ENCODE measurements at places on chromosomes 6 and 20.

DNA sequence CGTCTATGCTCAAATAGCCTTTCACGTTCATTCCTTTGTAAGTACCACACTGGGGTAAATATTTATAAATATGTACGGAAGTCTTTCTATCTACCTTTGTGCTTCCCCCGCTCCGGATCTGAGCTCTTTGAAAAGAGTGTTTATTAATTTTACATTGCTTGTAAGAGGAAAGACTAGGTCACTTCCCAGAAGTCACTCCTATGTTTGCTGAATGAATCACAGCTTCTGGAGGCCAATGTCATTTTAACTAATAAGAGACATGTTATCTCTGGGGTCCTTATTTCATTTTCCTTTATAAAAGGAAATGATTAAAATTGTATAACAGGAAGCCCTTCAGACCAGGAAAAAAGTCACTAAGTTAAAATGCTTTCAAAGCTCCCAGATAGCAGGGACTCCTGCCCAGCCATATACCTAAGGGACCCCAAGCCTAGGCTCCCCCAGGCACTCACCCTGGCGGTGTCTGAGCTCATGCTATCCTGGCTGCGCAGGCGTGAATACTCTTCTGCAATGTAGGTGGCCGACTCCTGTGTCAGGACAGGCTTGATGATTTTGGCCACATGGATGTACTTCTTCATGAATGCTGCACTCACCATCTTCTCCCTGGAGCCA is 12.6 kb downstream of the MCM3 start:
- DNase-seq: no peak

GRCh38 chr6:163564534-163564933 is 150.0 kb downstream of the QKI start:
- no peak for DNase-seq

DNA sequence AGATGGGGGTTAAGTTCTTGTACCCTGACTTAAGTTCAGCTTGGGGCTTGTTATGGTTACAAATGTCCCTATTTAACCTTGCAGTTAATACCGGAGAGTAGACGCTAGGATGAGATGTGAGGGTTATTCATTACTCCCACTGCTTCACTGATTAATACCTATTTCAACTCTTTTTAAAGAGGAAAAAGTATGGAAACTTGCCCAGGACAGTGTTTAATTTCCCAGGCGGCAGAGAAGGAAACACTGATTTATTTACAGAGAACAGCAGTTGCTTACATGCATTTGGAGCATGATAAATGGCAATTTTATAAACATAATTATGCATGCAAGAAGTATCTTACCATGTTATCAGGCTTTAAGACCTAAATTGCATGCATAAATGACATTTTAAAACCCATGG is 137.7 kb downstream of the RCAN2 start:
- no peak for DNase-seq

- DNase-seq: peak; percentile 1
Measured at GRCh38 chr6:120405947-120406346, 928.3 kb downstream of the TBC1D32 start.

GRCh38 chr6:143107911-143108761 is 47.4 kb downstream of the AIG1 start:
- no peak for DNase-seq

DNA sequence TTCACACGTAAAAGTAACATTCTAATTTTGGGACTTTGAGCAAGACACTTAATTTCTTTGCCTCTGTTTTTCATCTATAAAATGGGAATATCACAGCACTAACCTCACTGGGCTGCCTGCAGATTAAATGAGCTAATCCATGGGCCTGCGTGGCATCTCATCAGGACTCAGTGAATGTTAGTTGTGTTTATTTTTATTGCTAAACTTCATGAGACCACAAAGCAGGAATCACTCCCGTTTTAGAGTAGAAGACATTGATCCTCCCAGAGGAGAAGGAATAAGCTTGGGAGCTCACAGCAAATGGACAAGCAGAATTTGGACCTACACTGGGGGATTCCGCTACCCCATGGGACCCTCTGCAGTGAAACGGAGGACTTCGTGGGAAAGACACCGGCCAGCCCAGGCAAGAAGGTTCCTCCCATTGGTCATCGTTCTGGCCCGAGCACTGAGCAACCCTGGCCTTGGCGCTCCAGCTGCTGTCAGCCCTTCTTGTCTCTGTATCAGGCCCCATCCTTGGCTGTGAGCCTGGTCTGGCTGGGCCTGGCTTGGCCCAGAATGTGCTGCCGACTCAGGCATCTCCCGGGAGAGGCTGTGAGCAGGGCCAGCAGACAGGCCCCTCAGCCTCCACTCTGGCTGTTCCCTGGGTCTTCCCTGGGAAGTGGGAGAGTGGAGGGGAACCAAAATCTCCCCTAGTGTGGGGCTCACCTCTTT is 79.8 kb downstream of the NFATC2 start:
- DNase-seq: no peak

DNA sequence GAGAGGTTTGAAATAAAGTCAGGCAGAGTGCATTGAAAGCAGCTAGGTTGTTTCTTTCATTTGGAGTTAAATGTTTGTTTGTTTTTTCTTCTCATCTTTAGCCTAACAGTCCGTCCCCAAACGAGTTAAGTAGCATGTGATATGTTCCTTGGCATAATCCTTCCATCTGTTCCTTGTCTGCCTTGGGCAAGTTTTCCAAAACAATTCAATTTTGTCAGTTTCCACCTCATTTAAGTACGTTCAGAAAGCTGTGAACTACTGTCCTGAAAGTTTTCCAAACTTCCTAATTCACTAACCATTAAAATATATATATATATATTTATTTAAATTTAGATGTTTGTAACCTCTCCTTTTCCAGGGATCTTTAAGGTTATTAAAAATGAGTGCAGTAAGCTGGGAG is 61.8 kb upstream of the HDAC2 start:
- DNase-seq: no peak

- no peak for DNase-seq
Measured at GRCh38 chr6:127300411-127300810, 33.7 kb downstream of the RNF146 start.

- DNase-seq: no peak
Measured at GRCh38 chr6:116062496-116062895, 1.8 kb upstream of the FRK start.

GRCh38 chr6:116267836-116268588 is 11.7 kb downstream of the TSPYL1 start:
- DNase-seq: no peak

DNA sequence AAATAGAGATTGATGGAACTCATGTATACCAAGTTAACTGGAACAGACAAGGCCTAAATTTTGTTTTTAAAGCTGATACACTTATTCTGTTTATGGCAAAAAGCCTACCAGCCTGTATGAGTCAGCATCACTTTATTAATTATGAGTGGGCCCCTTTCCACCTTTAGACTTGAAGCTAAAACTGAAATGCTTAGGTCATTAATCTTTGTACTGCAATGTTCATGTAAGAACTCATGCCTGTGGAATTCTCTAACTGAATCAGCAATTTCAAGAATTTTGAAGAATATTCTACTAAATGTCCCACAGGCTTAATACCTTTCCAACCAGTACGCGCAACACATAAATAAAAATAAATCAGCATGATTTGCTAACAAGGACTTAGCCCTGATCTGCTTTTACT is 140.2 kb upstream of the PHACTR1 start:
- no peak for DNase-seq

- DNase-seq: no peak
Measured at GRCh38 chr6:2296781-2297180, 51.4 kb upstream of the GMDS start.

- no peak for DNase-seq
Measured at GRCh38 chr6:113103634-113104361, 753.3 kb upstream of the MARCKS start.

DNA sequence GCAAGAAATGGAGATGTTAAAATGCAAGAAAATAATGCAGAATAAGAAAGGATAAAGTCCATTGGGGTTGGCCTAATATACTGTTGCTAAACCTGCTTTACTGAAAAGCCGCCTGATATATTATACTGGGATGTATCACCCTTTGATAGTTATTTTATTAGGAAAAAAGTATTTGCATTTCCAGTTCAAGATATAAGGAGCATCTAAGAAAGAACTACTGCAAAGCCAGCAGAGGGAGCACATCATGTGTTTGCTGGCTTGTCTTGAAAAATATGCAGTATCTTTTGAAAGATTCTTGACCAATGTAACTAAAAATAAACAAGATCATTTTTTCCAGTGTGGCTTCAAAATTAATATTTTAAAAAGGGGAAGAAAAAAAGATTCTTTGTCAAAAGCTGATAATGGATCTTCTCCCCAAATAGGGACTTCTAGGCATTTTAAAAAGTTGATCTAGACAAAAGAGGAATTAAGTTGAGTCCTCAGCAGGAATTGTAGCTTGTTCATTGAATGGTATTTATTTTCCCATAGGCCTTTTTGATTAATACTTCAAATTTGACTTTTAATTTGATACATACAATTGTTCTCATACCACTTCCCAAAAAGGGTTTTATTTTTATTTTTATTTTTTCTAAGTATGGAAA is 214.9 kb downstream of the ZFAND3 start:
- peak; percentile 54 for DNase-seq

DNA sequence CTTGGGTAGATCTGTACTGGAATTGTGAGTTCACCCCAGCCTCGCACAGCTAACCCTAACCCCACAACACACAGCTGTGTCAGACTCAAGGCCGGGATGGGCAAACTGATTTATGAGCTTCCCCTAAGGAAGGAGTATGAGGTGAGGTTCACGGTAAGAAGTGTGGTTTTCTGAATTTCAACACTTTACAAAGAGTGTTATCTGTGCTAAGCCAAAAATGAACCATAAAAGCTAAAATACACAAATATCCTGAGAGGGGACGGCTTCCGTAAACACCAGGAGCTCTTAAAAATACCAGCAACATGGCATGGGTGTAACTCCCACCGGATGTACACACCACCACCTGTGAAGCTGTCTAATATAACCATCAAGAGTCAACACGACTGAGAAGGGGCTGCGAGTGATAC is 101.2 kb downstream of the ATP9A start:
- DNase-seq: no peak

DNA sequence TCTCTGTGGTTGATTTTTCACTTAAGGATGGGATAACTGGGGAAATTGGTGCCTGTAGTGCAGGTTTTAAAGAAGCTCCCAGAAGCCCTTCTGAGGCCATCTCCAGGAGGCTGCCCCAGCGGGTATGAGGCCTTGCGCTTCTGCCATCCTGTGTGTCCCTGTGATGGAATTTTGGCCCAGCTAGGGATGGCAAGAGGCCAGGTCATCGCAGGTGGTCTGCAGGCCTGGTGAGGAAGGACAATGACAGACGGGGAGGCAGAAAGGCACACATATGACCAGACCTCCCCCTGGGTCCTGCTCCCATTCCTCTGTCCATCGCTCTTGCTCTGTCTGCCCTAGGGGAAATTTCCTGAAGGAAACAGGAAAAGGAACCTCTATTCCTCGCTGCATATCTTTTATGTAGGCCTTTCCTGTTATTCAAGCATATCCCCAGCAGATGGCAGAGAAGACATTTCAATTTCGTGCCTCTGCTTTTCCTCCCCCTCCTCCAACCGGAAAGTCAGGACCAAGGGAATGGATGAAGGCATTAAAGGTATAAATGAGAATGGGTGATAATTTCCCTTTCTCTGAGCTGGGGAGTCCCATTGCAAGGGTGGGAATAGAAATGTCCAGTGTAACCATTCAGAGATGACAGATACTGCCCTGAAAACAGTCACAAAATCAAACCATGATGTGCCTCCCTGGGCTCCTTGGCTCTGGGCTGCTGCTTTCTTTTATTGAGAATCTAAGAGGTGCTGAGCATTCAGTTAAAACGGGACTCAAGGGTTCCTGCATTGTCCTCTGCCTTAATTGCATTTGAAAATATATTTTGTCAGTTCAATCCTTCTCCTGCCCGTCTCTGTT is 17.6 kb upstream of the HLA-F start:
- peak; percentile 42 for DNase-seq

- no peak for DNase-seq
Measured at GRCh38 chr6:20061952-20062351, 150.3 kb downstream of the MBOAT1 start.

DNA sequence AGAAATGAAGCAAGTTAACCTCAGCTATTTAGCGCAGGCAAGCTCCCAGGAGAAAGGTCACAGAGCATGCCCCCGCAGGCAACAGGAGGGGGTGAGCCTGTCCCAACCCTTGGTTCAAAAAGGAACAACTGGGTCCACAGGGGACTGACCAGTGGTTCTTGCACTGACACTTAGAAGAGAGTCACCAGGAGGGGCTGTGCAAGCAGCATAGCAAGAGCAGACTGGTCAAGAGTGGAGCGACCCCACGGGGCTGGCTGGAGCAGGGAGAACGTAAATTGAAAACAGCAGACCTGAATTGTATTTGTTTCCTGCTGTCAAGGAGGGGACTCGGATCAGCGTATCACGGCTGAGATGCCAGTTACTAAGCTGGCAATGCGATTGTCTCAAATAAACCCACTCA is 32.8 kb downstream of the GABRR1 start:
- DNase-seq: no peak

DNA sequence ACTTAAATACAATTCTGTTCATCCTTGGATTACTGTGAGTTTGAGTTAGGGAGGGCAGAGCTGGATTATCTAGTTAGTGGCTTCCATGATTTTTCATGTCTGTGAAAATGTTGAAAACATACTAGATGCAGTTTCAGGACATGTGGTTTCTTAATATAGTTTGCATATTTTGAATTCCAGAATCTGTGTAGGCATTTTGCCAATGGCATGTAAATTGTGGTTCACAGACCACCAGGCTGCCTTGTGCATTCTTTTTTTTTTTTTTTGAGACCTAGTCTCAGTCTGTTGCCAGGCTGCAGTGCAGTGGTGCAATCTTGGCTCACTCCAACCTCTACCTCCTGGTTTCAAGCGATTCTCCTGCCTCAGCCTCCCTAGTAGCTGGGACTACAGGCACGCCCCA is 42.8 kb downstream of the CDC5L start:
- no peak for DNase-seq

GRCh38 chr6:26183237-26183580 is 96.0 kb downstream of the HFE start:
- DNase-seq: no peak

DNA sequence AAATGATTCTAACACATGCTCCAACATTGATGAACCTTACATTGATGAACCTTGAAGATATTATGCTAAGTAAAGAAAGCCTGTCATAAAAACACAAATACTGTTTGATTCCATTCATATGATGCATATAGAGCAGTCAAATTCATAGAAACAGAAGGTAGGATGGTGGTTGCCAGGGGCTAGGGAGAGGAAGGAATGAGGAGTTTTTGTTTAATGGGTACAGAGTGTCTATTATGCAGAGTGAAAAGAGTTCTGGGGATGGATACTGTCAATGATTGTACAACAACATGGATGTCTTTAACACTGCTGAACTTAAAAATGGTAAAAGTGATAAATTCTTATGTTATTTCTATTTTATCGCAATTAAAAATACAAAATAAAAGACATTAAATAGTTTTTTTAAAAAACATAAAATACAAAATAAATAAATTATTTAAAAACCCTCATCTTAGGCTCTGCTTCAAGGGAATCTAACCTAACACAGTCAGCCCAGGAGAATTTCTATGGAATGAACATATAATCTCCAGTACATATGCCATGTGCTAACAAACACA is 451.0 kb downstream of the PLCB1 start:
- DNase-seq: no peak

DNA sequence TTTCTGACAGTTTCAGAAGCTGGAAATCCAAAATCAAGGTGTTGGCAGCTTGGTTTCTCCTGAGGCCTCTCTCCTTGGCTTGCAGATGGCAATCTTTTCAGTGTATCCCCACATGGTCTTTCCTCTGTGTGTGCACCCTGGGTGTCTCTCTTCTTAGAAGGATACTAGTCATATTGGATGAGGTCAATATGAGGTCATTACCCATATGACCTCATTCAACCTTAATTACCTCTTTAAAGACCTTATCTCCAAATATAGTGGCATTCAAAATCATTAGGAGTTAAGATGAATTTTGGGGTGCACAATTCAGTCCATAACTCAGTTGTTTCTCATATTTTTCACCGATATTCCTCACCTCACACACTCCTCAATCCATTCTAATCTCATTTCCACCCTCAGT is 92.4 kb upstream of the TGM3 start:
- DNase-seq: no peak
